ENCODE measurements at places on chromosomes 4 and X.

GRCh38 chr4:8682296-8682695 is 89.7 kb downstream of the CPZ start:
- DNase-seq: no peak

DNA sequence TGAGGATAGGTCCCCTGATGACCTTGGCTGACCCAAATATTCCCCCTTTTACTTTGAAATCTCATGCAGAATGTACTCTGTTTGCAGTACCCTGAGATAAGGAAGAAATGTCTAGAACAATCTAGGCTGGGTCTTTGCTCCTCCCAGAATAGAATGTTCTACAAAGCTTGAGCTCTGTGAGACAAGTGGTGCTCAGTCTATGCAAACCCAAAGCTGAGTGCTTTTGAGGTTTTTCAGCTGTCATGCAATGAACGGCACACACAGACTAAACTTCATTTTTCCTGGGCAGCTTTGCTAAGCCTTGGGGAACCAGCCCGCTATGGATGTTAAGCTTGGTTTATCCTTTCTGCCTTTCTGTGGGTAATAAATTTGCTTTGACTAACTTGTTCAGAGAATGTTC is 513.6 kb downstream of the FAT4 start:
- DNase-seq: no peak

DNA sequence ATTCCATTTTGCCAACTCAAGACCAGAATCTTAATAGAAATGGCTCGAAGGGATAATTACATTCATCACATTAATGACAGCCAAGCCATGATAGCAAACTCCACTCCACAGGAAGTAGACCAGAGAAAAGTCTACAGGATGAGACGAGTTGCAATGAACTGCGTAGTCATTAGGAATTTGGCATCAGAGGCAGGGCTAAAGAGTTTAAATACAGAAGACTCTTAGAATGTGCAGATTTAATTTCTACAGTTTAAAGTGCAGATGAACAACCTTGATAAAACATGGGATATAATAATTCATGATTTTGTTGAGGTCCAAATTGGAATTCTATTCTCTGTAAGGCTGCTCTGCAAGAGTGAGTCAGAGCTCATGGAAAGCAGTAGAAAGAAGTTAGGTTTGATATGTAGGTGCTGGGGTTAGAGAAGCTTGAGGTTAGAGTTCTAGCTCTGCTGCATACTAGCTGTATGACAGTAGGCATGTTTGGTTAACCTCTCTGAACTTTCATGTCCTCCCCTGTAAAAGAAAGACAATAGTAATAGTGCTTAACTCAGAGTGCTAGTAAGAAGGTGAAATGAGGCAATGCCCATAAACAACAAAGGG is 32.2 kb downstream of the LNX1 start:
- DNase-seq: no peak

DNA sequence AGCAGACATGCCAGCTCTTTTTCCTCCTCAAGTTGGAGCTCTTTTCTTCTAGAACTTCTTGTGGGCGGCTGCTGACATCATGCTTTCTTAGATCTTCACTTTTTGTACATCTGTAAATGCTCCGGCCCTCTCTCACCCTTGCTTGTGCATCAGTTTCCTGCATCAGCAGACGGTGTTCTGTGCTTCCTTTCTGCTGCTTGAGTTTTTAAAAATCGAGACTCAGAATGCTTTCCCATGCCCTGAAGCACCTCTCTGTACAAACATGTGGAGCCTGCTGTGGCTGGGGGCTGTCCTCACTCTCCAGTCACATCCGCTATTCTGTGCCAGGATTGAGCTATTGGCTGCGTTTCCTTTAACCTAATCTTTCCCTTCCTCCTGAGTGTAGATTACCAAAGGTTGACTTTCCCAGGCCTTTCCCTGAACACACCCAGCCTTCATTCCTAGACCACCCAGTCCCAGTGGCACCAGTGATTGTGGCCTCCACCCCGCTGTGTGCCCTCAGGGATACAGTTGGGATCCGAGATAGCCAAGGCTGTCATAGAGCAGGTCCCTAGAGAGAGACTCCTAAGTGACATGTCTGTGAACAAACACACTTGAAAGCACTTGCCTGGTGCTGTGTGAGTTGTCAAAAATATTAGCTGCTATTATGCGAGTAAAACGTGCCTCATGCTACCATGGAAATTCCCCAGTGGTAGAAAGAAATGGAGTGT is 41.9 kb downstream of the TNIP2 start:
- no peak for DNase-seq

GRCh38 chr4:143441109-143441508 is 72.4 kb upstream of the SMARCA5 start:
- no peak for DNase-seq

DNA sequence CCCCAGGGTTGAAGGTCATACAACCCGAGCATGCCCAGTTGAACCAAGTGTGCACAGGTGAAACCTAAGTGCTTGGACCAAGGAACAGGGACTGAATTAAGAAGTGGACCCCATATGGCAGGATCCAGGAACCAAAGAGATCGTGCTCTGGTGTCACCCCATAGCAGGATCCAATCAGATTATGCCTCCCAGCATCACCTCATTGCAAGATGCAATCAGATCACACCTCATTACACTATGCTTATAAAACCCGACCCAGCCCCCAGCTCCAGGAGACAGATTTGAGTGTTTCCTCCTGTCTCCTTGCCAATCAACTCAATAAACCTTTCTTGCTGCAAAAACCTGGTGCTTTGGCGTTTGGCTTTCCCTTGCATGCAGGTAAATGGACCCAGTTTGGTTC is 37.6 kb downstream of the EFHC2 start:
- DNase-seq: no peak

DNA sequence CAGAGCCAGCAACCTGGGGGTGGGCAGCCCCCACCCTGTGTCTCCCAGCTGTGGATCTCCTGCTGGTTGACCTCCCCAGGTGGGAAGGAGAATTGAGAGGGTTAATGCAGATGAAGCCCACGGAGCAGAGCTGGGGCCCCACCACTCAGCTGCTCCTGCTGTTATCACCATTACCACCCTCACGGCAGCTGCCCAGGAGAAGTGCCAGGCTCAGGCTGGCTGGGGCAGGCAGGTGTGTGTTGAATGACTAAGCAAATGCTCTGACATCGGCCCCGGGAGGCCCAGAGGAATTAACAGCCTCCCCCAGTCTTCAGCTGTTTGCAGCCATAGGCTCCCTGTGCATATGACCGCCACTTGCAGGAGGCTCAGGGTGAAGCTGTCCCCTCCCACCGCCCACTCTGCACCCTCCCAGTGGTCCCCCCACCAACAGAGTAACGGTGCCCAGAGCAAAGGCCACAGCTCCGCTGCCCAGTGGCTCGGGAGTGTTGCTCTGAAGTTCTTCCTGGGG is 133.8 kb downstream of the CPZ start:
- DNase-seq: no peak

DNA sequence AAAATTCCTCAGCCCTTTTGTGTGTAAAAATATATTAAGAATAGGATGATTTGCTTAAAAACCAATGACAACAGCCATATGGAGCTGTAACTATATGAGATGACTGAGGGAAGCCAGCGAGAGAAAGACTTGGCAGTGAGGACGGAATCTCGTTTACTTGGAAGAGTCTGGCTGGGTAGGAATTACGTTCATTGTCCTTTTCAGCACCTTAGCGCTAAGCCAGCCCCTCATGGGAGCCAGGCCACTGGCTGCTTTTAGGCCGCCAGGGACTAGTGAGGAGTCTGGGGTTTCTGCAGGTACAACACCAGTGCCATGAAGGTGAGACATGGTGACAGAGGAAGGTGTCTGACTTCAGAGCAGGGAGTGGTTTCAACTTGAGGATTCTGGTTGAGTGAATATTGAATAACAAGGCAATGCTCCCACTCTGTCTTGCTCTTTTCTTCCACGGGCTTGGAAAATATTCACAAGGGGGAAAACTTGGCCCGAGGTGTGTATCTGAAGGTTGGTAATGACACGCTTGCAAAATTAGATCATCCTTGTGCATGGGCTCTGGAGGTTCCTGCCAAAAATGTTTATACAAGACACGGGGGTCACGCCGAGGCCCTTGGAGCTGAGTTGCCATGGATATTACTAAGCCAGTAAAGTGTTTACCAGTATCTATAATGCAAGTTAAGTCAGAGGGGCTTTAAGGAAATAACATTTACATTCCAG is 17.4 kb downstream of the KLF3 start:
- no peak for DNase-seq

- no peak for DNase-seq
Observed at GRCh38 chr4:85474818-85475630, at the start of gene ARHGAP24. Gene ARHGAP24 (plus strand): TSS chr4:85475150.

GRCh38 chr4:76386566-76387305 is 34.2 kb downstream of the CCDC158 start:
- DNase-seq: no peak

- no peak for DNase-seq
Observed at GRCh38 chr4:44257461-44257860, 191.1 kb downstream of the KCTD8 start.

- no peak for DNase-seq
Observed at GRCh38 chr4:165388756-165389155, 9.9 kb downstream of the CPE start.

GRCh38 chr4:78659264-78659663 is 107.7 kb downstream of the ANXA3 start:
- no peak for DNase-seq

- DNase-seq: no peak
Observed at GRCh38 chrX:72176981-72177380, 4.6 kb upstream of the PIN4 start.

All from ACHN (cell line).